EH (cell line): ENCODE measurements at places on chromosomes 13 and 19.
A peak's percentile ranks its signal among the peaks of the same experiment; 100 is the strongest.

- peak; percentile 46 for DNase-seq
Observed at GRCh38 chr19:46218160-46218559, 11.4 kb upstream of the IGFL1 start.

GRCh38 chr13:112686987-112687386 is 2.9 kb upstream of the ATP11A start:
- no peak for DNase-seq

DNA sequence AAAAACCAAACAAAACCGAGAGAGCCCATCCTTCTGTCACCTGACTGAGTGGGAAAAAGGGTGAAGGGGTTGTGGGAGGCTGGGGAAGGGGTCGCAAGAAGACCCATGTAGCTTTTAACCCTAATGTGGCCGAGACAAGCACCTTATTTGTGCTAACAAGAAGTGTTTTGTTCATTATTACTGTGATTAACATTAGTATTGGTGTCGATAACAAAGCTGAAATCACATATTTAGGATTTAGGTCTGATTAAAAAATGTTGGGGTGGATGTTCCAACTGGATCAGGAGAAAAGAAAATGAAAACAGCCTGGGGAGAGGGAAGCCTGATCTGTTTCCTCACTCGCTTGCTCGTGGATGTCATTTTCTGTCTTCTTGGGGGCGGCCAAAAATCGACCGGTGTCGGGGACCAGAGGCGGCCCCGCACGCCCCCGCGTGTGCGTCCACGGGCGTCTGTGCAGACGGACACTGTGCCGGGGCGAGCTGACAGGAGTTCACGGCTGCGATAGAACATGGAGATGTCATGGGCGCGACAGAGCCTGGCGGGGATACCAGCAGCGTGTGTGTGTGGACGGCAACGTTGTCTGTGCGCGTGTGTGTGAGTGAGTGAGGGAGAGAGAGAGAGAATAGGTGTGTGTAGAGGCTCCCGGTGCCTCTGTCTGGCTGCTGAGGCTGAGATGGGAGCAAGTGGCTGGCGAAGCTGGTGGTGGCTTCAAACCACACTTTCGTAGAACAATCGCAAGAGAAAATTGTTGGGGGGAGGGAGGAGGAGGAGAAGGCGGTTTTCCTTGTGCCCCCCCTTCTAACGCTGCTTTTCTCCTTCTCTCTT is 29.1 kb downstream of the NFIX start:
- peak; percentile 50 for DNase-seq

DNA sequence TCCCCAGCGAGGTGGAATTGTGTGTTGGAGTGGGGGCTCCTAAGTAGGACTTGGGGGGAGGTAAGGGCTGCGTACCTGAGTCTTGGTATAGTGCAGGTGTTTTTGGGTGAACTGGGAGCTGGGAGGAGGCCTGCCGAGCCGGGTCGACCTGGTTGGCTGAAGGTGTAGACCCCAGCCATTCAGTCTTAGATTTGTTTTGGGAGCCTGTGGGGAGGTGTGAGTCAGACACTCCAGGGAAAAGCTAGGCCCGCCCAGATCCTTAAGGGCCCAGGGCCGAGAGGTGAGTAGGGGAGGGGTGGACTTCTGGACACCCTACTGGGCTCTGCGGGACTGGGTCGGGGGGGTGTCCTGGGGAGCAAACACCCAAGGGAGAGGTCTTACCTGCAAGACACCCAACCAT is 935 bp downstream of the CRB3 start:
- DNase-seq = no peak

GRCh38 chr13:50130123-50130946 is 115.1 kb downstream of the KCNRG start:
- peak; percentile 57 for DNase-seq

DNA sequence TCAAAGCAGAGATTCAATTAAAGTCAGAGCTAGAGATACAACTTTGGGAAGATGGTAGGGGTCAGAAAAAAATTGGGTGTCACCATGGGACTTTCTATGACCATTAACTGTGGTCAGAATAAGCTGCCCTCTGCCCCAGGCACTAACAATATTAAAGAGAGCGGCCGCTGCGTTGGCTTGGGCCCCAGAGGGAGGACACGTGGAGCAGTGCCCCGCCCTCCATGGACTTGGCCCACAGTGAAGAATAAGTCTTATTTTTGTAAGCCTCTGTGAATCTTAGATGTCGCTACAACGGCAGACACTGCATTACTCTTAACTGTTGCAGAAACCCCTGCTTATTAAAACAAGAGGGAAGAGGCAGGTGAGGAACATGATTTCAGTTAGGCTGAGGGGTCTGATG is 172.7 kb downstream of the UQCRFS1 start:
- no peak for DNase-seq

GRCh38 chr19:33486407-33486806 is 35.2 kb downstream of the PEPD start:
- no peak for DNase-seq

DNA sequence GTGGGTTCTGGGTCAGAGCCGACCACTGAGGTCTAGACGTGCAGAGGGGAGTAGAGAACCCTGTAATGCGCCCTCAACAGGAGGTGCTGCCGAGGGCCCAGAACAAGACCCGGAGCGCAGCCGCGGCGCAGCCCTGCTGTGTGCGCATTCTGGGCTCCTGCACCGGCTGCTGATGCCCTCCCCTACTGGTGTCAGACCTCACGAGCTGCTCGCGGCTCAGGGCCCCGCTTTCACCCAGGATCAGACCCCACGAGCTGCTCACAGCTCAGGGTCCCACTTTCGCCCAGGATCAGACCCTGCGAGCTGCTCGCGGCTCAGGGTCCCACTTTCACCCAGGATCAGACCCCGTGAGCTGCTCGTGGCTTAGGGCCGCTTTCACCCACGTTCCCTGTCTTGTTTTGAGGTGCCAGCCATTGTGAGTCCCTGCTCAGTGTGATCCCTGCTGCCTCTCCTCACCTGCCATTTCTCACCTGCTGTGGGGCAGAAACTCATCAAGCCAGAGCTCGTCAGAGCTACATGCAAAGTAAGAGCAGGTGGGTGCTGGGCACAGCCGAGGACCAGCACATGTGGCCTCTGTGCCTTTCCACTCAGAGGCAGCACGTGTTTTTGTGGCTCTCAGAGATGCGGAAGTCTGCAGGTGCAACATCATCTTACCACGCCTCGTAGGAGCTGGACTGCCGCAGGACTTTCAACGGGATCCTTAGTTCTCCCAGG is 47.0 kb upstream of the C13orf46 start:
- no peak for DNase-seq

DNA sequence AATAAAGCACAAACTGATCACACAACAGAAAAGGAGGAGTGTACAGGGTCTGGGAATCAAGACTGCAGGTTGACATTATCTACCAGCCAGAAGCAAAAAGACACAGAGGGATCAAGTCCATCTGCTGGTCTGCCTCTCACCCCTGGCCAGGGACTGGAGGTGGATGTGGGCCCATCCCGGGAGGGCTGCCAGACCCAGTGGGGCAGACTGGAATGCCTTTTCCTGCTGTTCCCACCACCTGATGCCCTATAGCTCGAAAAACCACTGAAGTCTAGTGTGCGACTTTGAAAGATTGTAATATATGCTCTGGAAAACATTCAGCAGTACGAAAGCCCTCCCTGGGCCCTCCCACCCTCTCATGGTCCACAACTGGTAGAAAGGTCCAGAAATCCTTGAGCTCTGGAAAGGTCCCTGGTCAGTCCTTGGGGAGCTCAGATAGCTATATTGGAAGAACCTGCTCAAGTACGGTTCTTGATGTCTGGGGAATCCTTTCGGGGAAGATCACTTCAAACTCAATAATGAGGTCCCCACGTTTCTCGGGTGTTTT is 2.6 kb downstream of the DNAJB1 start:
- peak; percentile 67 for DNase-seq

GRCh38 chr13:99322297-99323103 is 15.3 kb upstream of the GPR183 start:
- peak; percentile 91 for DNase-seq

DNA sequence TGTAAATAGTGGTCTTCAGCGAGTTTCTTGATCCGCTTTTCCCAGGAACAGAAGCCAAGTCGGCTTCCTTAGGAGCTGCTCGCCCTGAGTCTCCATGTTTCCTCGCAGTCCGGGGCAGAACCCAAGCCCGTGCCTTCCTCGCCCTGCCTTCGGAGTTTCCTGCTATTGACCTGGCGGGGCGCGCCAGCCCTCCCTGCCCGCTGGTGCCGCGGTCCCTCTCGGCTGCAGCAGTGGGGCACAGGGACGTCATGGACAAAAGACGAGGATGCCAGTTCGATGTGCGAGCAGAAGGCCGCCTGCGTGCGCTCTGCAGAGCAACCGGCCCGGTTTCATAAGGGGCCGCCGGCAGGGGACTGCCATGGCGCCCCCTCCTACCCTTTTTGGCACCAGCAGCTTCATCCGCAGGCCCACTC is 156.6 kb downstream of the TM9SF2 start:
- DNase-seq = peak; percentile 24

- DNase-seq = no peak
Observed at GRCh38 chr19:15640294-15640903, at the start of gene CYP4F3. Gene CYP4F3, plus strand, starts transcription at chr19:15640897. Its CDS starts 519 bp downstream, at chr19:15641416.

- DNase-seq = no peak
Observed at GRCh38 chr19:387777-388176, 21.2 kb downstream of the C2CD4C start.

- no peak for DNase-seq
Observed at GRCh38 chr13:94313321-94313910, 166.1 kb downstream of the DCT start.

GRCh38 chr13:65292488-65292901 is 1937.6 kb downstream of the PCDH9 start:
- peak; percentile 84 for DNase-seq

- no peak for DNase-seq
Observed at GRCh38 chr19:35752746-35753350, 4.0 kb downstream of the HSPB6 start.

DNA sequence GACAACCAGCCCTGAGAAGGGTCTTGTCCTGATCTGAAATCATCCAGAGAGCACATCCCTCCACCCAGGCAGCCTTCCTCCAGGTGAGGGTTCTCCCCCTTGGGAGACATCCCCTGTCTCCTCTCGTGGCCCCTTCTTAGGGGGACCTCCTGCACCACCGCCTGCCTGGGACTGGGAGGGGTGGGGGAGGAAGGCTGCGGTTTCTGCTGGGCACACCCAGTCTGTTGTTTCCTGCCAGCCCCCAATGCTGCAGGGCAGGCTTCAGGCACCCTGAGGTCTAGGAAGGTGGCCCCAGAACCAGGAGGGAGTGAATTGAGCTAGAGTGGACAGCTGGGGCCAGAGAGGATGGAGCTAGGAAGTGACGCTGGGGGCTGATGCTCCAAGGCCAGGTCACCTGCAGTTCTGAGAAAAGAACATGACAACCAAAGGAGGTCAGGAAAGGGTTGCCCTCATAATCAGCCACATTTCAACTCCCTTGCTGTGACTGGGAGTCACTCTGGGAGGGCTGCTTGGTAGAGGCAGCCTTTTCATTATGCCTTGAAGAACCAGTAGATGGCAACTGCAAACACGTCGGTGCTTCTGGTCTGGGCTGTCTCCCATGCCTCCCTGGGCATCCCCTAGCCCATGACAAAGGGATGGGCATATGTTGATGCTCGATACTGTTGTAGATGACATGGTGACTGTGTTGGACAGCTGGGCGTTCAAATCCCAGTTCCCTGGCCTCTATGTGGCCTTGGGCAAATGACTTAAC is 1.4 kb downstream of the ARHGEF18 start:
- no peak for DNase-seq

GRCh38 chr13:29434217-29434945 is 161.1 kb downstream of the SLC7A1 start:
- no peak for DNase-seq

GRCh38 chr13:32791545-32792172 is 205.4 kb downstream of the PDS5B start:
- peak; percentile 22 for DNase-seq

DNA sequence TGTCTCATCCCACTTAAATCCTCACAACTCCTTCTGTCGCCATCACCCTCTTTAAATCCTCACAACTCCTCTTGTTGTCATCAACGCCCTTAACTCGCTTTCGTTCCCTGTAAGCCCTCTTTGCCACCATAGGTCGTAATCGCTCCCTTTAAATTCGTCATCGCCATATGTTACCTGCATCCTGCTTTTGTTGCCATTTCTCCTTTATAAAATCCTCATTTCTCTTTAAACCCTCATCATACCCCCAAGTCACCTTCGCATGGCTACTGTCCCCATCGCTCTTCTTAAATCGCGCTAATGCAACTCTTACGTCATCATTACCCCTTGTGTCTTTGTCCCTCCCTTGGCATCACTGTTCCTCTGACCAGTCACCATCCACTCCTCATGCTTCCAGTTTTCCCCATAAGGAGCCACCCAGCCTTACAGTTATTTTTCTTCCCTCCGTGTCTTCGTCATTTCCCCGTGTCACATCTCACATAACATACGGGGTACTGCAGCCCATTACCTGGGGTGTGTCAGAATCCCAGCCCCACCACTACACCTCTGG is 539 bp downstream of the PLD3 start:
- DNase-seq = peak; percentile 57

DNA sequence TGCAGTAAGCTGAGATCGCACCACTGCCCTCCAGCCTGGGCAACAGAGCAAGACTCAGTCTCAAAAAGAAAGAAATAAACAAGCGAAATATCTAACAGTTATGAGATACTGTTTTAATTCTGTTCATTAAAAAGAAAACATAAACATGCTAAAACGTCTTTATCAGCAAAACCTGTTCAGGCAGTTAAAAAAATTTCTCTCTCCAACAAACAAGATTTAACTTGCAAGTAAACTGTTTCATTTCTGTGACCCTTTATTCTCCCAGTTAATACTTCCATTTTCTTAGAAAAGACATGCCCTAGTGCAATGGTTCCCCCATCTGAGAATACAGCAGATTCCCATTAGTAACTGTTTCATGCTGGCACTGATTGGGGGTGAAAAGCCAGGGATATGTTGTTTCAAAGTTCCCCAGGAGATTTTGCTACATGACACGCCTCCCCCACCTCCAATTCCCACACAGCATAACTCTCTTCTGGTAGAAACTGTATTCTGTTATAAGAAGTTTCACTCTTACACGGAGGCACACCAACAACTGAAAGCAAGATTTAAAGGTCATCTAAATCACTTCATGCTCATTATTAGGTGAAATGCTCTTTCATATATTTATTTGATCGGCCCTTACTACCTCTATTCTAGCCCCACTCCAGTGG is 24.4 kb downstream of the ELF1 start:
- no peak for DNase-seq

DNA sequence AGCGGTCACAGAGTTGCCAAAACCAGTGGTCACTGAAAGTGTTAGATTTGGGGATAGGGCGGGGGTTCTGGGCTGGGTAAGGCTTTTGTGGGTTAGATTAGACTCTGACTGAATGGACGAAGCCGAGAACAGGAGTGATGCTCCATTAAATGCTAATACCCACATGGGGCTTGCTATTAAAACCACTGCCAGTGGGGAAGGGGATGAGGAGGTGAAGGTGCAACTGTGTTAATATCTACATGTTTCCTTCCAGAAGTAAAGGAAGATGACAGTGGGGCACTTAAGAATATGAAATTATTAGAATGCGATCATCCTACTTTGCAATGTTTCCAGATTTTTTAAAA is 573 bp upstream of the ZNF614 start:
- no peak for DNase-seq

- no peak for DNase-seq
Observed at GRCh38 chr19:16226878-16227836, 29.4 kb downstream of the AP1M1 start.

DNA sequence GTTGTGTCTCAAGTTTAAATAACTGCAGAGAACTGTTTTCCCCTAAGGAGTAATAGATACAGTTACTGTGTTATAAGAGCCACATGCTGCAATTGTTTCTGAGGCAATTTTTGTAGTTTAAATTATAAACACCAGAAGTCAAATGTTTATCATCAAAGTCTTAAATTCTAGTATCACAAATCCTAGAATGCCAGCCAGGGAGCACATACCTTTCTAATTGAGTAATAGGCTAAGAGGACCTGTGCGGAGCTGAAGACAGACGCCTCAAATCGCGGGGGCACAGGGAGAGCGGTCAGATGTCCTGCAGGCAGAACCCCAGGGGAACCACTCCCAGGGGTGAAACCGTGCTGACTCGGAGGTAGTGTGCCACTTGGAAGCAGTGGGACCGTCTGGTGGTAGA is 65.2 kb upstream of the TNFRSF19 start:
- DNase-seq = peak; percentile 79
